ENCODE measurements at places on chromosomes 7 and 10.

GRCh38 chr7:20388084-20388483 lies 57.4 kb downstream of the ITGB8 start:
- DNase-seq: no peak

DNA sequence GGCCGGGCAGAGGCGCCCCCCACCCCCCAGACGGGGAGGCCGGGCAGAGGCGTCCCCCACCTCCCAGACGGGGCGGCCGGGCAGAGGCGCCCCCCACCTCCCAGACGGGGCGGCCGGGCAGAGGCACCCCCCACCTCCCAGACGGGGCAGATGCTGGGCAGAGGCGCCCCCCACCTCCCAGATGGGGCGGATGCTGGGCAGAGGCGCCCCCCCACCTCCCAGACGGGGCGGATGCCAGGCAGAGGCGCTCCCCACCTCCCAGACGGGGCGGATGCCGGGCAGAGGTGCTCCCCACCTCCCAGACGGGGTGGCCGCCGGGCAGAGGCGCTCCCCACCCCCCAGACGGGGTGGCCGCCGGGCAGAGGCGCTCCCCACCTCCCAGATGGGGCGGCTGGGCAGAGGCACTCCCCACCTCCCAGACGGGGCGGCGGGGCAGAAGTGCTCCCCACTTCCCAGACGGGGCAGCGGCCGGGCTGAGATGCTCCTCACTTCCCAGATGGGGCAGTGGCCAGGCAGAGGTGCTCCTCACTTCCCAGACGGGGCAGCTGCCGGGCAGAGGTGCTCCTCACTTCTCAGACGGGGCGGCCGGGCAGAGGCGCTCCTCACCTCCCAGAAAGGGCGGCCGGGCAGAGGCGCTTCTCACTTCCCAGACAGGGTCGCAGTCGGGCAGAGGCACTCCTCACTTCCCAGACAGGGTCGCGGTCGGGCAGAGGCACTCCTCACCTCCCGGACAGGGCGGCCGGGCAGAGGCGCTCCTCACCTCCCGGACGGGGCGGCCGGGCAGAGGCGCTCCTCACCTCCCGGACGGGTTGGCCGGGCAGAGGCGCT lies 53.6 kb downstream of the ENTPD1 start:
- no peak for DNase-seq

GRCh38 chr10:33781606-33782395 lies 447.3 kb upstream of the NRP1 start:
- DNase-seq: no peak

GRCh38 chr7:90777041-90777440 lies 180.9 kb downstream of the CDK14 start:
- DNase-seq: no peak

DNA sequence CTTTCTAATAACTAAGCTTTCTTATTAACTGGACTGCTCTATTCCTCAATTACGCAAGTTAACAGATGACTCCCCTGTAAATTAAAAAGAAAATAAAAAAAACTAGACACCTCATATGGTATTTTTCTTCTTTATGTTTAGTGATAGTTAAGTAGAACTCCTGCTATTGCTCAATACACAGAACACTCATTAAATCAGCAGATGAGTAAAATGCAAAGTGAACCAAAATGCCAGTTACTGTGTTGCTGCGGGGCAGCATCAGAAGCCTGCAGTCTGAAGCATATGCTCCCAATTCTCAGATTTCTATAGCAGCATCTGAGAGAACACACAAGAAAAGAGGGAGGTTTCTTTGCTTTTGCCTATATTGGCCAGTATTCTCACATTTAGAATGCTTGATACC lies 28.4 kb downstream of the CDK6 start:
- DNase-seq: no peak

DNA sequence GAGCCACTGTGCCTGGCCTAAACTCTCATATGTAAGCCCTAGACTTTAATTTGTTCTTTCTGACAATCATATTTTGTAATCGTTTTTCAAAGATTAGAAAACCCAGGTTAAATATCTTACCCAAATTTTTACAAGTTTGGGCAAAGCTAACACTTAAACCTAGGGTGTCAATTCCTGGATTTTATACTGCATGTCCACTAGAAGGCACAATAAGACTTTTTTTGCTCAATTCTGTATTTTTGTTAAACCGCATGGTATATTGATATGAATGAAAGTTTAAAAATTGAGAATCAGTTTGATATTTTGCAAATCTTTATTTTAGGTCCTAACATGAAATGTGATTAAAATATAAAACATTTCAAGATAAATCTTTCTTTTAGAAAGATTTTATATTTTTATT lies 29.3 kb downstream of the DYNC2I1 start:
- no peak for DNase-seq
